ENCODE measurements at places on chromosomes 7 and 10.

DNA sequence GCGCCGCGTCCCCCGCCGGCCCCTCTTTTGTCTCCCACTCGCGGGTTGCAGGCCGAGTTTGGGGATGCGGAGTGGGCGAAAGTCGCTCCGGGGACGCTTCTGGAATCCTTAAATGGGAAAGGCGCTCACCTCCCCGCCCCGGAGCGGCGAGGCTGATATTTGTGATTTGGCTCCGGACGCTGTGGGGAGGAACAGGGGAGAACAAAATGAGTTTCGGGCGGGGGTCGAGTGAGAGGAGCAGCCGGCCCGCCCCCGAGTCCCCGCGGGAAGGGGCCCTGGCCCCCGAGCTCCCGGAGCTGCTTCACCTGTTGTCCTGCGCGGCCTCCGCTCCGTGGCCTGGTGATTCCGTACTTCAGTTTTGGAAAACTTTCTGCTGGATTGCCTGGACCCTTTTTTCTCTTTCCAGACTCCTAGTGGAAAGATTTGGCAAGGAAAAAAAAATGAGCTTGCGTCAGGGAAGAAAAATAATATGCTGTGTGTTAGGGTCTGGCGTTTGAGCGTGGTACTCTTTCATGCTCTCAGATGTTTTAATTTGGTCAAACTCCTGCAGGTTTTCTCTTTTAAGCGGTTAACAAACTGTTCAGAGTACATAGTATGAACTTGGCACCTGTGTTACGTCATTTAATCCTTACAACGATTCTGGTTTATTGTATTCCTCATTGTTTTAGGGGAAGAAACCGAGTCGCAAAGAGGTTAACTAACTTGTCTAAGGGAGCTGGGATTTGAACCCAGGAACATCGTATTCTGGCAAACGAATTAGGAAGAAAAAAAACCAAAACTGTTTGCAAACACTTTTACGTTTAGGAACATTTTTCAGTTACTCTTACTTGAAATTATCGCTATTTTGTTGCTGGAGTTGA lies 924 bp downstream of the BMPR1A start:
- no peak for DNase-seq

GRCh38 chr10:36118314-36118713 lies 476.2 kb upstream of the FZD8 start:
- DNase-seq: no peak

DNA sequence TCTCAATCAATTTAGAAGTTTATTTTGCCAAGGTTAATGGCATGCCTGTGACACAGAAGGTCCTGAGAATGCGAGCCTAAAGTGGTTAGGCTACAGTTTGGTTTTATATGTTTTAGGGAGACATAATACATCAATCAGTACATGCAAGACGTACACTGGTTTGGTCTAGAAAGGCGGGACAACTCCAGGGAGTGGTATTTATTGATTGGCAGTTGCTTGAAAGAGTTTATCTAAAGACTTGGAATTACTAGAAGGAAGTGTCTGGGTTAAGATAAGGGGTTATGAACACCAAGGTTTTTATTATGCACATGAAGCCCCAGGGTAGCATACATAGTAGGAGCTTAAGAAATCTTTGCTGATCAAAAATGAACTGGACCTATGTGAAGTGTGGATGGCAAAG lies 21.5 kb downstream of the NPVF start:
- no peak for DNase-seq

DNA sequence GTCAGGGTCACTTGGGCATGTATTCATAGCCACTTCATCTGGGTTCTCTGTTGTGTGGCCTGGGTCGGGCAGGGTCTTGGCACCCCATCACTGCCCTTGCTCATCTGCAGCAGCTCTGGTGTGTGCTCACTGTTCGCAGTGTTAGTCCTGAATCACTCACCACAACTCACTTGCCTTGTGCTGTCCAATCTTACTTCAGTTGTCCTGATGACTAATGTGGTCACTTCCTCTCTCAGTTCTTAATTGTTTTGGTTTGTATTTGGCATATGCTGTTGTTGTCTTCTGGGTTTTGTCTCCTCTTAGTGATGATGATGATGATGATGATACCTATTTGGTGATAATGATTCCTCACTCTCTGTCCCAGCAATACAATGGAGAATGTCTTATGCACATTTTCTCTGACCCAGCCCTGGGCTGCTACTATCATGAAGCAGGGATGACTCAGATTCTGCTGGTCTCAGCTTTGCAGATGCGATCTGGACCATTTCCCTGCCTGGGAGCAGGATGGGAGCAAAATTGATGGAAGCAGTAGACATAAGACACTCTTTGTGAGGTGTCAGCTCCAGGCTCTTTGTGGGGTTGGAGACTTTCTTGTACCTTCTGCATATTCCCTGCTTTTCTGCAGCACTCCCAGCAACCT lies 17.0 kb downstream of the ADRA2A start:
- DNase-seq: no peak

- DNase-seq: peak; percentile 40
These were observed 3.2 kb upstream of the ZNF248 start for GRCh38 chr10:37860494-37861190.

Data from BJ (cell line).